ENCODE measurements at places on chromosomes 7 and 10.

DNA sequence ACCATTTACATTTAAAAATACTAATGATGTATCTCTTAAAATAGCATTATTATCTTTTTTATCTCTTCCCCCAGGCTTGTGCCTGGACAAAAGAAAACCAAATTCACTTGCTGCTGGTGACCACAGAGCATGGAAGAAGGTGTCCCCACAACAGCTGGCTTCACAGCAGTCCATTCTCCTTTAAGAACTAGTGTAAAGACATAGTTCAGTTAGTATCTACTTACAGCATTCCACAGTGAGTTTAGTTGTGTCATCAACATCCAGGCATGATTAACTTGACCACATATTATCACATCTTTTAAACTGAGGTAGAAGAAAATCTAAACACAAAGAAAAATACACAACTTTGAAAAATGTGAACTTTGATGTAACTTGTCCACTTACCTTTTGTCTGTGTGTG, 55.0 kb downstream of the LRRC17 start:
- DNase-seq: no peak

DNA sequence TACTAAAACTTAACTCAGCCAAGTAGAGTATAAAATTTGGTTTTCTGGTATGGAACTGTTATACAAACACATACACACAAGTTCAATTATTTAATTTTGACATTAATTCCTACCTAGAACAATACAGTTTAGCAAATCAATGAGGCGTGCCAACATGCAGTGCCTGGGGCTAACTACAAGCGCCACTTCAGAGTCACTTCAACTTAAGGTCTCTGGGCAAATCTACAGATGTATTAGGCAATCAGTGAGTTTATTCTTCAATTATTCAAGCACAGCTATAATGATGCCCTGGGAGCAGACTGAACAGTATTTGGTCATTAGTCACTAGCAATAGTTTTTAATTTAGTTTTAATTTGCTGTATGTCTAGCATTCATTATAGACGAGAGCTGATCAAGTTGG, 51.6 kb downstream of the HIBADH start:
- DNase-seq: no peak

- no peak for DNase-seq
Measured at GRCh38 chr10:71815515-71816130, 35.4 kb downstream of the PSAP start.

GRCh38 chr10:82757397-82757796, 882.4 kb downstream of the NRG3 start:
- no peak for DNase-seq

- no peak for DNase-seq
Measured at GRCh38 chr7:23469150-23469960, 936 bp downstream of the IGF2BP3 start.

DNA sequence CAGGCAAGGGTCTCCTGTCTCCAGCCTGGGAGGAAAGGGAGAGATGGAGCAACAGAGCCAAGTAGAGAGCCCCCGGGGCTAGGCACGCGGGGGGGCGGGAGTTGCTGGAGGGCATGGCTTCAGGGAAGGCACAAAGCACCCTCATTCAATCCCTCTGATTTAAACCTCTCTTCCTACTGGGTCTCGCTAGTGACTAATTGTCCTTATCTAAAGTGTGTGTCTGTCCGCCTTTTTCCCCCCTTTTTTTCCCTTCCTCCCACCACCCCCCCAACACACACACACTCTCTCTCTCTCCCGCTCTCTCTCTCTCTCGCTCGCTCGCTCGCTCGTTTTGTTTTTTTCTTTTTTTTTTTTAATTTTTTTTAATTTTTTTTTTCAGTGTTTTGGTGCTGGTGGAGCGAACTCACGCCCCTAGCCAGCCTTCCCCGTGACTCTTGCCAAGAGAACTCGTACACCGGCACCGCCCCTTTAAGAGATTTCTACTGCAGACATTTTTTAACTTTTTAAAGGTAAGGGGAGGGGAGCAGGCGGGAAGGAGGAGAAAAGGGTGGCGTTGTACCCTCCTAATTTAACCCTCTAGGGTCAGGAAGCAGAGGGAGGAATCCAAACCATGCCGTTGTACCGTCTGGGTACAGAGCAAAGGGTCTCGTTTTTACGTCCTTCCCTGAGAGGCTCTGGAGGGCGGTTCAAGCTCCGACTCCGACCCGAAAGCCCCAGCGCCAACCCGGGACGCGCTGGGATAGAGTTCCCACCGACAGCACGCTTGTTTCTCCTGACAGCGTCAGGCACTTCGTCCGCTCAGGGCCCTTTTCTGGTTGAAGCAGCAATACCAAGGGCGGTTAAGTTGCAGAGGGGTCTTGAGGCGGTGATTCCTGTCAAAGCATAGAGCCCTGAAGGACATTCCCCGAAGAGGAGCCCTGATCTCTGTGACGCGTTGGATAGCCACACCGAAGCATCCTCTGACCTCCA, at the start of gene HPSE2:
Gene HPSE2, minus strand, starts transcription at position 195 of the 969 bp plus-strand sequence.
- no peak for DNase-seq

DNA sequence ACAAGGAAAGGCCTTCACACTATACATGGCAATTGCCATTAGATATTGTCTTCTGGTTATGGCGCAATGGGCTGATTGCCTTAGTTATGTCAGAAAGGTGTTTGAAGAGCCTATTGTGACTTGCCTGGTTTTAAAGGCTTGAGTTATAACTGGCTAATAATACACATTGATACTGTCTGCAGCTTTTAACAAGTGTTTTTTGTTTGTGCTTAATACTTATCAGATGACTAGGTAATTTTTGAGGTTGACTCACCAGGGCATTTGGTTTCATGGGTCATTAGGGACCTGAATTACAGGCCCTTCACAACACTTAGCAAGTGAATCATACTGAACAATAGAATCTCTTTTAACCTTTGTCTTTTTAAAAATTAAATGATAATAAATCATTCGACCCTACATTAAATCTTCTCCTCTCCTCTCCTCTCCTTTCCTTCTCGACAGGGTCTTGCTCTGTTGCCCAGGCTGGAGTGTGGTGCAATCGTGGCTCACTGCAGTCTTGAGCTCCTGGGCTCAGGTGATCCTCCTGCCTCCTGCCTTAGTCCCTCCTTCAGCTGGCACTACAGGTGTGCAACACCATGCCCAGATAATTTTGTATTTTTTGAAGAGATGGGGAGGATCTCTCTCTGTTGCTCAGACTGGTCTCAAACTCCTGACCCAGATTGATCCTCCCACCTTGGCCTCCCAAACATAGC, 196.3 kb downstream of the JCAD start:
- no peak for DNase-seq

GRCh38 chr7:19209166-19209696, 64.0 kb upstream of the FERD3L start:
- no peak for DNase-seq

- no peak for DNase-seq
Measured at GRCh38 chr10:115942101-115942500, 330.9 kb downstream of the GFRA1 start.

- DNase-seq: no peak
Measured at GRCh38 chr10:97926055-97926454, 76.4 kb downstream of the GOLGA7B start.

- DNase-seq: no peak
Measured at GRCh38 chr7:99012722-99013121, 131.2 kb downstream of the SMURF1 start.

DNA sequence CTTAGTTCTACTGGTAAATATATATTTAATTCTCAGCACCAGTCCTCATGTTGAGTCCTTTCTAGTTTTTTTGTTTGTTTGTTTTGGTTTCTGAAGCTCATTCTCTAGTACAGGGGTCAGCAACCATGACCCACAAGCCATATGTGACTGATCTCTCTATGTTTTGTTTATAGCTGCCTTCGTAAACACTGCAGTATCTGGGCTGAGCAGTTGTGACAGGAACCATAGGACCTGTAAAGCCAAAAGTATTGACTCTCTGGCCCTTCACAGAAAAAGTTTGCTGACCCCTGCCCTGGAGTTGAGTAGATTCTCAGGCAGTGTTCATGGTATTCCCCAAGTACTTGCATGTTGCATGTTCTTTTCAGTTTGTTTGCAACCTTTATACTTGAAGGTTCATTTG, 20.8 kb downstream of the NET1 start:
- no peak for DNase-seq

DNA sequence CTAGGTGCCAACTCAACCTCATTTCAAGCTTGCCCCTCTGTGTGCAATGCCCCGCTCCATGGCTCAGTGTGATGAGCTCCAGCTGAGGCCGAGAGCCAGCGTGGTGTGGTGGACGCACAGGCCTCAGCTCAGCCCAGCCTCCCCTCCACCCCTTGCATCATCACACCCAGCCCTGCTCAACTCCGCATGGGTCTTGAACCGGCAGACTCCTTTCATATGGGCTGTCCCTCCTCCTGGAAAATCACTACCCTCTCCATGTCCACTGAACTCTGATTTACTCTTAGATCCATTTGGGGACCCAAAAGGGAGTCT, 16.6 kb upstream of the SLC18A3 start:
- DNase-seq: no peak

- no peak for DNase-seq
Measured at GRCh38 chr7:131076711-131077181, 250.9 kb upstream of the MKLN1 start.

- no peak for DNase-seq
Measured at GRCh38 chr7:153023194-153023592, 263.6 kb downstream of the ACTR3B start.

DNA sequence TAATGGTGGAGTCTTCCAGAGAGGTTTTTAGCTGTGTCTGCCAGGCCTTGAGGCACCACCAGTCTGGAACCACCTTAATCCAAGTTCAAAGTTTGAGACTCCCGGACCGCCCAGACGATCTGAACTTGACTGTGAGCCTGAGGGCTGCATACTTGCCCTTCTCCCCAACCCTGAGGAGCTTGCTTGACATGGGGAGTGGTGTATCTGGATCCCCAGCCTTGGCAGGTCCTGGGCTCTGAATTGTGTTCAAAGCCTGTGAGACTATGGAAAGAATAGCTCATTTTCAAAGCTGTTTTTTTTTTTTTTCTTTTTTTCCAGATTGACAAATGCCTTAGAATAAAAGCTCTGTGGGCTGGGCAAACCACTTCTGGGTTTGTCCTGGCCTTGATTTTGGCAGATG, 22.3 kb upstream of the CAMK1D start:
- no peak for DNase-seq

DNA sequence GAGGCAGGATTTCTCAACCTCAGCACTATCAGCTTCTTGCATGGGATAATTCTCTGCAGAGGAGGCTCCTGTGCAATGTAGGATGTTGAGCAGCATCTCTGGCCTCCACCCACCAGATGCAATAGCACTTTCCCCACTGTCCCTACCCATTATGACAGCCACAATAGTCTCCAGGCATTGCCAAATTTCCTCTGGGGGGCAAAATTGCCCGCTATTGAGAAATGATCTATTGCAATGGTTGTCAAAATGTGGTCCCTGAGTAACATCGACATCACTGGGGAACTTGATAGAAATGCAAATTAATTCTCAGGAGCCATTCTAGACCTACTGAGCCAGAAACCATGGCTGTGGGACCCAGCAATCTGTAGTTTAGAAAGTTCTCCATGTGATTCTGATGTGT, 7.0 kb downstream of the KCNK18 start:
- DNase-seq: no peak

DNA sequence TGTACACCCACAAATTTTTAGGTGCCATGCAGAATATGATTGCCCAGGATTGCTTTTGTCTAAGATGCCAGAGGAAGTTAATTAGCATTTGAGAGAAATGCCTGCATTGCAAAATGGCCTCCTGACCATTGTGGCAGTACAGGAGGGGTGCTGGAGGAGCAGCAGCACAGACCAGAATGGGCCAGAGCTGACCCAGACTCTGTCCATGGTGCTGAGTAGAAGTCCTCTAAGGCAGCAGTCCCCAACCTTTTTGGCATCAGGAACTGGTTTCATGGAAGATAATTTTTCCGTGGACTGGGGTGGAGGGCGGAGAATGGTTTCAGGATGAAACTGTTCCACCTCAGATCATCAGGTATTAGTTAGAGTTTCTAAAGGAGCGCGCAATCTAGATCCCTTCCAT, 217.8 kb upstream of the AGK start:
- no peak for DNase-seq

DNA sequence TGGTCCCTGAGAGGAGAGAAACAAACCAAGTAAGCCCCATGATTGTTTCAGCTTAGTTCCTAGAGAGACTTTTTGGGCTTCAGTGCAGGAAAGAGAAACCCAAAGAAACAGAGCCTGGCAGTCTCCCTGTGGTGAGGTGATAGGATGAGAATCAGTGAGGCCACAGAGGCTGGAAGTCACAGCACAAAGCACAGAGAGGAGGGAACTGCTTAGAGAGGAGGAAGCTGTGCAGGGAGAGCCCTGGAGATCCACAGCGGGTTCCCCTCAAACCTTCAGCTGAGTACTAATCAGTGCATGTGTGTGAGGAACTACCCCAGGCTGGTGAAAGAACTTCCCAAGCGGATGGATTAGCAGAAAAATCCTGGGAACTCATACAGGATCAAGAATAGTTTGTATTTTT, 27.4 kb upstream of the HECW1 start:
- DNase-seq: no peak

GRCh38 chr7:70627461-70627860, 504.5 kb upstream of the GALNT17 start:
- no peak for DNase-seq

- DNase-seq: no peak
Measured at GRCh38 chr10:30455816-30456215, 21.8 kb downstream of the MAP3K8 start.

- no peak for DNase-seq
Measured at GRCh38 chr7:45068236-45069023, 20.3 kb downstream of the NACAD start.

GRCh38 chr10:34739915-34740314, 75.2 kb downstream of the PARD3 start:
- DNase-seq: no peak

DNA sequence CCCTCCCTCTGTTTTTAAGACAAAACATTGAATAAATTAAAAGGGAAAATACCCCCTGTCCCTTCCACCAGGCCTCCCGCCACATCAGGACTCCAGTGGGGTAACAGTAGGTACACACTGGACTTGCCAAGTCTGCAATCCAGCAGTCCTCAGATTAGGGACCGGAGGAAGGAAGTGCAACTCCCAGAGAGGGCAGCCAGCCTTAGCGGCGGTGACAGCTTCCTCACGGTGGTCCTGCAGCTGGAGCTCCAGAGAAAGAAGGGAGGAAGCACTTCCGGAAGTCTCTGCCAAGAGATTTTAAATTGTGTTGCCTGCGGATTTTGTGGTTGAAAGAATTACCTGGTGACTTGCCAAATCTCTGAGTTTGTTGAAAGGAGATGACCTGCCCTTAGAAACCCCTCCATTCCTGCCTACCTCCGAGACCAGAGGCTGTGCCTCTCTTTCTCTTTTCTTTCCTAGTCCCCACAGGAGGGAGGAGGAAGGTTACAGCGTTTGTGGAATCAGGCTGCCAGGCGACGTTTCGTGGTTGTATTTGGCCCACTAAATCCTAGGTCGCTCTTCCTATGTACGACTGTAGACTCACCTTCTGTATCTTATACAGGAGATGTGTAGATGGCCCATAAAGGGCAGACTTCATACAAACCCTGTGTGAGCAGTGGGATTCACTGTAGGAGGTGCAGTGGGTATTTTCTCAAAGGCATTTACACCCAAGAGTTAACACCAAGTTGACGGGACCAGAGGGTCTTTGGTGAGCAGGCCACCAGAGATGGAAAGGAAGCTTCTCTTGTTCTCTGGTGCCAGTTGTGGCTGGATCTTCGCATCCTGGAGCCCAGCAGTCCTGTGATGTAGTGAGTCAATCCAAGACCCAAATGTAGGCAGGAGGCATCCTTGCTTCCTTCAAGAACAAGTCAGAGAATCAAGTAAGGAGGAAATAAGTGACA, 77.9 kb downstream of the INSIG1 start:
- no peak for DNase-seq
